ENCODE measurements at places on chromosomes 3 and 15. TPM values are rescaled to one million over a fixed set of nuclear protein-coding genes. Genes with fewer than 3 reads are reported as not detected.

Gene SRGAP3
- total RNA-seq, result 46.1 TPM

Gene GPR156
- total RNA-seq, result 2.1 TPM

Gene NANOGP8
- total RNA-seq, result not detected

Gene ERC2
- total RNA-seq, result 24.0 TPM

Gene SENP7
- 65.9 TPM for total RNA-seq

Gene ARPP21
- 27.8 TPM for total RNA-seq

Gene ASB7
- 13.8 TPM for total RNA-seq

Gene CD200R1
- 2.7 TPM for total RNA-seq

Gene DRD3
- total RNA-seq, result 0.79 TPM

Gene ITIH1
- total RNA-seq, result not detected

Gene SNX33
- total RNA-seq, result 19.0 TPM

Gene PRRT3
- 3.8 TPM for total RNA-seq

Gene AHSG
- total RNA-seq, result 1.5 TPM

Gene ZBTB11
- total RNA-seq, result 39.2 TPM

Gene FBN1
- total RNA-seq, result 249 TPM

Gene EXOG
- 23.2 TPM for total RNA-seq

Gene MME
- 34.5 TPM for total RNA-seq

Gene CHDH
- total RNA-seq, result 4.9 TPM

Gene SCAANT1
- not detected for total RNA-seq

Gene WHAMM
- total RNA-seq, result 4.4 TPM

Gene ZNF774
- total RNA-seq, result 5.3 TPM

Gene C2CD4A
- total RNA-seq, result 0.06 TPM

Gene ISLR
- 80.7 TPM for total RNA-seq

Gene GOLGA8H
- 0.79 TPM for total RNA-seq

Gene SCAP
- total RNA-seq, result 89.7 TPM

Gene GP9
- not detected for total RNA-seq

Gene CYP1A2
- not detected for total RNA-seq

Gene LEO1
- total RNA-seq, result 26.4 TPM

Gene GPR149
- total RNA-seq, result 1.8 TPM

Gene P3H2
- total RNA-seq, result 7.5 TPM

Gene FAIM
- 17.4 TPM for total RNA-seq

Gene PIK3CA
- 40.3 TPM for total RNA-seq

Gene CCRL2
- 2.5 TPM for total RNA-seq

Gene MAP1A
- 148 TPM for total RNA-seq

Gene CASR
- total RNA-seq, result 0.89 TPM

Gene SSUH2
- 0.88 TPM for total RNA-seq

Gene HHATL
- total RNA-seq, result 2.1 TPM

Gene AADACL2
- not detected for total RNA-seq

Gene PPP1R14D
- not detected for total RNA-seq

Gene ACAN
- 16.3 TPM for total RNA-seq

Gene ROPN1B
- 2.4 TPM for total RNA-seq

Gene UROC1
- not detected for total RNA-seq

All from spinal cord (tissue), 10 donors.